ENCODE measurements at places on chromosomes 3 and 15. TPM values are rescaled to one million over a fixed set of nuclear protein-coding genes. Genes with fewer than 3 reads are reported as not detected.

SERINC4 gene
- not detected for total RNA-seq

NRROS gene
- 20.0 TPM for total RNA-seq

EDEM1 gene
- total RNA-seq, result 146 TPM

SLC27A2 gene
- total RNA-seq, result 0.61 TPM

TLR9 gene
- total RNA-seq, result 3.0 TPM

MST1 gene
- total RNA-seq, result 6.3 TPM

MYZAP gene
- 1.2 TPM for total RNA-seq

MINAR1 gene
- 0.32 TPM for total RNA-seq

CHRM5 gene
- not detected for total RNA-seq

LRRC3B gene
- total RNA-seq, result not detected

RGMA gene
- total RNA-seq, result not detected

CTXND1 gene
- total RNA-seq, result not detected

NDUFAF3 gene
- 77.9 TPM for total RNA-seq

ANKRD34C gene
- total RNA-seq, result not detected

INSYN1 gene
- not detected for total RNA-seq

DCP1A gene
- 43.5 TPM for total RNA-seq

LRRC2 gene
- 0.50 TPM for total RNA-seq

ARIH1 gene
- total RNA-seq, result 203 TPM

MYO5A gene
- 36.6 TPM for total RNA-seq

C2CD4B gene
- not detected for total RNA-seq

SLC28A1 gene
- total RNA-seq, result not detected

TYRO3 gene
- total RNA-seq, result 0.17 TPM

TRPC1 gene
- 6.0 TPM for total RNA-seq

GOLGA8N gene
- 7.0 TPM for total RNA-seq

GTF2A2 gene
- total RNA-seq, result 58.5 TPM

GP5 gene
- total RNA-seq, result 4.2 TPM

GOLGA8O gene
- 1.00 TPM for total RNA-seq

TMEM45A gene
- not detected for total RNA-seq

C3orf85 gene
- total RNA-seq, result not detected

NPAP1 gene
- not detected for total RNA-seq

CPNE9 gene
- total RNA-seq, result 0.58 TPM

ADGRG7 gene
- not detected for total RNA-seq

SEMA6D gene
- total RNA-seq, result not detected

CLDN18 gene
- total RNA-seq, result not detected

KIF7 gene
- total RNA-seq, result not detected

CCR3 gene
- total RNA-seq, result 0.29 TPM

CD96 gene
- total RNA-seq, result 215 TPM

VWA5B2 gene
- total RNA-seq, result not detected

ALDH1A3 gene
- not detected for total RNA-seq

CKMT1B gene
- total RNA-seq, result not detected

ZXDC gene
- 58.2 TPM for total RNA-seq

MYL3 gene
- not detected for total RNA-seq

CCDC13 gene
- 0.72 TPM for total RNA-seq

ANKUB1 gene
- total RNA-seq, result not detected

TUSC7 gene
- total RNA-seq, result not detected

IQCF6 gene
- total RNA-seq, result not detected

UBE2Q2 gene
- total RNA-seq, result 42.9 TPM

RAB7A gene
- total RNA-seq, result 141 TPM

ITIH4 gene
- total RNA-seq, result 50.7 TPM

SPTBN5 gene
- total RNA-seq, result 2.7 TPM

IGF2BP2 gene
- total RNA-seq, result not detected

GAP43 gene
- not detected for total RNA-seq

ATP6V1A gene
- 26.1 TPM for total RNA-seq

All from CD4-positive, alpha-beta memory T cell (primary cell).